ENCODE measurements at places on chromosomes 2 and 18.

GRCh38 chr18:34694591-34695165, 15.4 kb upstream of the DTNA start:
- no peak for DNase-seq

- DNase-seq: no peak
Observed at GRCh38 chr2:212940816-212941215, 210.6 kb downstream of the IKZF2 start.

- no peak for DNase-seq
Observed at GRCh38 chr2:65031341-65032018, 24.7 kb upstream of the CEP68 start.

DNA sequence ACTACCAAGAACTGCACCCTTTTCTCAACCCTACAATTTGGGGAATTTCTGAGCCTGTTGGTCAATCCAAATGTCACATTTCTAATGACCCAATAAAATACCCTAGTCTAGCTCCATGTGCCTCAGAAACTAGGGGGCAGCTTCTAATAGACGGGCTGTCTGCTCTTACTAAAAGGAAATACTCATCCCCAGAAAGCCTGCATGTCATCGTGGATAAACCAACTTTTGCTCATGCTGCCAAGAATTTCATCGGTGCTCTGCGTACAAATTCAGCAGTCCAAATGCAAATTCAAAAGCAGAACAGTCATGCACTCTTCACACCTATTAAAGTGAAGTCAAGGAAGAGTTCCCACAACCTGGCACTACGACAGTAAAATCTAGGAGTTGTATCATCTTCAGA, 377.3 kb downstream of the LNPK start:
- DNase-seq: no peak

DNA sequence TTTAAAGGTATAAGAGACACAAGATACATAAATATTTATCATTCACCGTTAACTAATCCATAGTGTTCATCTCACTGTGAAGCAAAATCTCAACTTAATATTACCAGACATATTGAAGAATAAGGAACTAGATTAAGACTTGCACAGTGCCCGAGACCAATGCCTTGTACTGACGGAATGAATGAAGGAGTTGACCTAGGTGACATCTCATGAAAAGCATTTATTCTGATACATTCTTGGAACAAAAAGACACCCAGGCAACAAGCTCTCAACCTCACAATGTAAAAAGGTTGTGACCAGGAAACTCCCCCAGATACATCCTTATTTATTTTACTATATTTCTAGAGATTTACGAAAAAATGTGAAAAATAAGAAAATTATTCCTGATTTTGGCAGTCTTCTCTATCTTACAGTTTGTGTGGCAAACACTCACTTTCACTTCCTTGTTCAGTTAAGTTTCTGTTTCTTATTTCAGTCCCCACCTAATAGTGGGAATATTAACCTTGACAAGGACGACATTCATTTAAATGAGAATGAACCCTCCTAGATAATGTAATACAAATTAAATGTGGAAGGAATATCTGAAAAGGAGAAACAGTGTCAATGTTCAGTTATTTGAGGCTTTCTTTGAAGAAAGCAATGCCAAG, 28.4 kb downstream of the M1AP start:
- DNase-seq: no peak

GRCh38 chr2:176612736-176613135, 343.5 kb downstream of the MTX2 start:
- DNase-seq: no peak

DNA sequence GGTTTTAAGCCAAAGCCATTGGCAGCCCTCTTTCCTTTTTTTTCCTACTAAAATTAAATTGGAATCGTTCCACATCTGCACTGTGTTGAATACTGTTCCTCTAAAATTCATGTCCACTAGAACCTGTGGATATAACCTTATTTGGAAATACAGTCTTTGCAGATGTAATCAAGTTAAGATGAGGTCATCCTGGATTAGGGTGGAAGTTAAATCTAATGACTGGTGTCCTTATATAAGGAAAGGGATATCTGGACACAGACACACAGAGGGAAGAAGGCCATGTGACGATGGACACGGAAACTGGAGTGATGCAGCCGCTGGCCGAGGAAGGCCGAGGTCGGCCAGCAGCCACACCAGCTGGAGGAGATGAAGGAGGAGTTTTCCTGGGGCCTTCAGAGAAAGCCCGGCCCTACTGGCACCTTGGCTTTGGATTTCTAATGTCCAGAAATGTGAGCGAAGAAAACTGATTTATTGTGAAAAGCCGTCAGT, 49.4 kb downstream of the LONRF2 start:
- no peak for DNase-seq

DNA sequence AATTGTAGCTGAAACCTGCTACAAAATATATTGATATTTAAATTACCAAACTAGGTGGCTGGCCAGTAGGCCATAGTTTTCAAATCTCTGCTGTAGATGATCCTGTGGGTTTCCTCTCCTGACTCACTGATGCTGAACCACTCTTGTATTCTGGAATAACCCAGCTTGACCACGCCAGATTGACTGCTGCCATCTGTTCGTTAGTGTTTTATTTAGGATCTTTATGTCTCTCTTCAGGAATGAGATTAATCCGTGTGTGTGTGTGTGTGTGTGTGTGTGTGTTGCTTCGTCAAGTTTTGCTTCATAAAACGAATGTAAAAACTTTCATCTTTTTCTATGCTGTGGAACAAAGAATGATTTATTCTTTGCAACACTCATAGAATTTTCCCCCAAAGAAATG, 187.1 kb downstream of the DYSF start:
- no peak for DNase-seq

DNA sequence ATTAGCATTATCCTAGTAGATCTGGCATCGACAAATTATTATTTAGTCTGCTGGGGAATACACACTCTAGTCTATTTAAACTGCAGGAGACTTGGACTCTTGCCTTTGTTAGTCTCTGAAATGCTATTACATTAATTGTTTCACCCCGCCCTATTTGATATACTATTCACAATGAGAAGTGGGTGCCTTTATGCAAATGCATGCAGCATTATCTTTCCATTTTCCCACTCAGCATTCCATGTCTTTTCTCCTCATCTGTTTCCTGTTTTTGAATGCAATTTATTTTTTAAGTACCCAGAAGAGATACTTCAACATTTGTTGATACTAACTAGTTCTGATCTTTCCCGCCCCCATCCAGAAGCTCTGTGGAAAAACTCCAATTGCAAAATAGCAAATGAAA, 395.3 kb upstream of the NXPH2 start:
- no peak for DNase-seq

GRCh38 chr2:134518101-134518500, 200.7 kb downstream of the TMEM163 start:
- no peak for DNase-seq

GRCh38 chr2:151280271-151280670, 9.2 kb downstream of the NMI start:
- no peak for DNase-seq

GRCh38 chr18:63025251-63026090, 294.1 kb downstream of the BCL2 start:
- no peak for DNase-seq

- DNase-seq: no peak
Observed at GRCh38 chr2:235979753-235980435, 188.3 kb downstream of the GBX2 start.

Measured in HFF-Myc (cell line).